ENCODE measurements at places on chromosomes 1 and 21.

GRCh38 chr1:172870901-172871606 is 179.7 kb downstream of the TNFSF18 start:
- DNase-seq = no peak

GRCh38 chr1:99457381-99458165 is 188.3 kb upstream of the PALMD start:
- no peak for DNase-seq

GRCh38 chr21:46077674-46078101 is 20.2 kb upstream of the COL6A2 start:
- no peak for DNase-seq

- DNase-seq = no peak
These were observed 61.4 kb downstream of the CD247 start for GRCh38 chr1:167456926-167457325.

DNA sequence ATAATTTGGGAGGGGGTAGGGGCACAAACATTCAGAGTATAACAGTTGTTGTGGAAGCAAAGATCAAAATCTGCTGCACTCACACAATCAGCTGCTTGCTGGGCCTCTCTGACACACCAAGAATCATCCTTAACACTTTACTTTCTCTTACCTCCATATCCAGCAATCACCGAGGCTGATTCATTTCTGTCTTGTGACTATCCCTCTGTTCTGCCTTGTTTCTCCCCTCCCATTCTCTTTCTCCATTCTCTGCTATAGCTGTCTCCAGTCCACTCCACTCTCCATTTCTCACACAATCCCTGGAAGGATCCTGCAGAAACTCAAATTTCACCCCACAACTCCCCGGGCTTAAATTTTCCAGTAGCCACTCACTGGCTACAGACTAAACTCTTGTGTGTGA is 91.8 kb upstream of the NGF start:
- DNase-seq = no peak

- no peak for DNase-seq
These were observed 523.3 kb upstream of the RGS18 start for GRCh38 chr1:191634801-191635508.

DNA sequence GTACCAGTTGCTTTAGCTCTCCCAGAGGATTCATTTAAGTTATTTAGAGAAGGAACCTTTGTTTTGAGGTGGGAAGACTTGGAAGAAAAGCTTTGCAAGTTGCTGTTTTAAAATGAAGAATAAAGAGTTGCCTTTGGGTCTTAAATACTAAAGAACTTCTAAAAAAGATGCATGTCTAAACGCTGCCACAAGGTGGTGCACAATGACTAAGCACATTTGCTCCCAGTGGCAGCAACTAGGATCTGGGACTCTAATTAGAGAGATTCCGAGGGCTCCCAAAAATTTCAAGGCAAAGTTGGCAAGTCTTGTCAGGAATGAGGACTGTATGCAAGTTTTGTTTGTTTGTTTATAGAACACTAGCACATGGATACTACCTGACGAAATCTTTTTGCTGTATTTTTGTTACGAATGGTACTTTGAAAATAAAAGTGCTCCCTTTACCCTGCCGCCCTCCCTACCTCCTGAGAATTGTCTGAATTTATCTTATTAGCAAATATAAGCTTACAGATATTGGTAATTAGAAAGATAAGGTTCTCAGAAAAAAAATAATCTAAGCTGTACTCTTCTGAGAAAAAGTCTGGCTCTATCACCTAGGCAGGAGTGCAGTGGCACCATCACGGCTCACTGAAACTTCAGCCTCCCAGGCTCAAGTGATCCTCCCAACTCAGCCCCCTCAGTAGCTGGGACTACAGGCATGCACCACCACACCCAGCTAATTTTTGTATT is 121.8 kb downstream of the HFM1 start:
- DNase-seq = no peak

DNA sequence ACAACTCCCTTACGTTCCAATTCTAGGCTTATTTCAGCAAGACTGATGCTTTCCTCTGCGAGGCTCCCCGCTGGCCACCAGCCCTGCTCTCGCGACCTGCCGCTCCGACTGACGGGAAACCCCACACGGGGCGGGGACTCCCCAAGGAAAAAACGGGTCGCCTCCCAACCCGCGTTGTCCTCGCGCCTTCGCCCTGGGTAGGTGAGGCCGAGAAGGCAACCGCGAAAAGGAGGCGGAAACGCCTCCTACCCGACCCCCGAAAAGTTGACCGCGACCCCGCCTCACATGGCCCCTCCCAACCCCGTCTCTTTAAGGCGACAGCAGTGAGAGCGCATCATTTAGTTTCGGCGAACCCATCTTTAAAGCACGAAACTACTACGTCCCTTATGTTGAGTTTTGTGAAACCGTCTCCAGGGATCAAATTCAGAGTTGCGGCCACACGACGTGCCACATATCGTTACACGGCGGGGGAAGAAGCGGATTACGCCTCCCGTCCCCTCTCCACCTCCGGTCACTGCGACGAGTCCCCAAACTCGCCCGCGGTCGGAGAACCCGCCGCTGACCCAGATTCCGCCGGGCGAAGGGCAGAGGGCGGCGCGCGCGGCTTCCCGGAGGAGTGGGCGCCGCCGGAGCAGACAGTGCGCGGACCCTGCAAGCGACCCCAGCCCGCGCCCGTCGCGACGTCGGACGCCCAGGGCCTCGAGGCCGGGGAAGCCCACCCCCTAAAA is 1.2 kb downstream of the ANP32E start:
- DNase-seq = peak; percentile 62

GRCh38 chr1:198018529-198018928 is 101.4 kb downstream of the LHX9 start:
- no peak for DNase-seq

DNA sequence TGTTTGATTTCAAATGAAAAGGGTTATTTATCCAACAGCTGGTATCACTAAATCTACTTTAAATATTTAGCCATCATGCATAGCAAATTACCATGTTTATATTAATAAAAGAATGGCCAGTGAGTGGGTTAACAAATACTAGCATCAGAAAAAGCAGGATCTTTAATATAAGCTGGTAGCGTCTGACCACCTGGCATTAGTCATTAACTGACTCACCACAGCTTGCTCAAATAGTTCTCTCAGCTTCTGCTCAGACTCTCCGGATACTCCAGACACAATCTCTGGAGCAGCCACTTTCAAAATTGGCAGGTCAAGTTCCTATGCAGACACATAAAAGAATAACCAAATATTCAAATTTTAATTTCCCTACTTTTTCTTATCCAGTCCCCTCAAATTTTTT is 29.6 kb downstream of the NVL start:
- DNase-seq = no peak

GRCh38 chr1:197351821-197352440 is 83.9 kb downstream of the CRB1 start:
- no peak for DNase-seq

DNA sequence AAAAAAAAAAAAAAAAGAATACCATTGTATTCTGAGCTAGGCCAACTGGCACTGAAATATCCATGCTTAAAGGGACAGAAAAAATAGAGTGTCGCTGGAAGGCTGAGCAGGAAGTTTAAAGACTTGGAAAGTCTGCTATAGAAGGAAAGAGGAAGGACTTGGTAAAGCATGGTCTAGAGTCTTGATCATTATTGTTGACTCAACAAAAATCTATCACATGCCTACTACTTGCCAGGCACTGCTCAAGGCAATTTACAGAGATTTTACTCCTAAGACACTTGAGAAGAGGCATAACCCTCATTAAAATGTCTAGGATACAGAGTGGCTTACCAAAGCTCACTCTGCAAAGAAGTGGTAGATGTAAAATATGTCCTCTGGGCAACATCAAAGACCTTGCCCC is 324.0 kb upstream of the DAB1 start:
- DNase-seq = no peak

GRCh38 chr1:170806961-170807360 is 128.4 kb upstream of the MROH9 start:
- no peak for DNase-seq

- no peak for DNase-seq
These were observed 87.0 kb downstream of the ACBD6 start for GRCh38 chr1:180415236-180415848.

GRCh38 chr1:232856541-232856940 is 51.3 kb downstream of the MAP10 start:
- DNase-seq = no peak

DNA sequence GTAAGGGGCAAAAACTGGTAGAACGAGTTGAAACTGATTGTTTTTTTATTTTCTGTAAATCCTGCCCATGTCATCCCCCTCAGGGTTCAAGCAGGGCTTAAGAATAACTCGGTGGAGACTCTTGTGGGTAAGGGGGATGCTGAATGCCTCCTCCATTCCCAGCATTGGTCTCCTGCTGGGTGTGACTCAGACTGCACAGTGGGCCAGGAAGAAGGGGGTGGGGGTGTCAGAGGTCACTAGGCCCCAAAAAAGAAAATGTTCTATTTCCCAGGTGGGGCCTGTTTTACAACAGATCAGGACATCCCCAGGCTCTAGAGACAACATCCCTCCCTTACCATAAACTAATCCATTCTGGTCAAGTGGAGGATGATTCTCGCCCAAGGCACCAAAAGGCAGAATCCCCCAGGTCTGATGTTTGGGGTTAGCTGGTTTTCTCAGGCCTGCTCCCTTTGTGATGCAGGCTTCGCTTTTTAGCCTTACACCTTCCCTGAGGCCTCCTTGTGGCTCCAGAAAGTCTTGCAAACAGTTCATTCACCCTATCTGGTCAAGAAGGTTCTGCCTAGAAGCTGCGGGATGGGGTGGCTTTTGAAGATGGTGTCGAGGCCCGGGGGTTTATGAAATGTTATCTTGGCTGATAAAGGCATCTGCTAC is 10.7 kb upstream of the GRHL3 start:
- DNase-seq = no peak

DNA sequence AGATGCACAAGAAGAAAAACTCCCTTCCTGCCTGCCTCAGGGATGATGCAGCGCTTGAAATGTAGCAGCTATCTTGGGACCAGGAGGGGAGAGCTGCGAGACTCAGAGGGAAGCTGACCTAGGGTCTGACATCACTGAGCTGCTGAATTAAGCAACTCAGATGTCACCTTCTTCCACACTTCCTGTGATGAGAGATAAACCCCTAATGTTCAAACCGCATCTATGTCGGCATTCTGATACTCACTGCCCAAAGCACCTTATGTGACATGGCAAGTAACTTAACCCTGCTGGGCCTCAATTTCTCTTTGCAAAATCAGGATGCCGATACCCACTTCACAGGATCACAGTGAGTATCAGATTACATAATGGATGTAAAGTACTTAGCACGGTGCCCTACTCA is 9.1 kb upstream of the AK2 start:
- DNase-seq = no peak

DNA sequence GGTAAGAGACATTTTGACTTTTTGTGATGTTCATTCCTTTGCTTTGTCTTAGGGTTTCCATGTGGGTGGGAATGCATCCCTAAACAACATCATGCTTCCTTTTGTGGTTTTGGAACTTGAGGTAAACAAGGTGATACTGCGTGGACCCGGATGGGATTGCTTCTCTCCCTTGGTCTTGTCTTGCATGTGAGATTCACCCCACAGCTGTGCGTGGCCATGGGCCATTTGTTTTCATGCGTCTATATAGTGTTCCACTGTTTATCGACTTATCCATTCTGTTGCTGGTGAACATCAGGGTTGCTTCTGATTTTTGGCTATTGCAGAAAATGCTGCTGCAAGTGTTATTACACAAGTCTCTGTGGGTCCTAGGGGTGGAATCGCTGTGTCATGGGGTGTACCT is 21.1 kb downstream of the CRYAA start:
- no peak for DNase-seq

DNA sequence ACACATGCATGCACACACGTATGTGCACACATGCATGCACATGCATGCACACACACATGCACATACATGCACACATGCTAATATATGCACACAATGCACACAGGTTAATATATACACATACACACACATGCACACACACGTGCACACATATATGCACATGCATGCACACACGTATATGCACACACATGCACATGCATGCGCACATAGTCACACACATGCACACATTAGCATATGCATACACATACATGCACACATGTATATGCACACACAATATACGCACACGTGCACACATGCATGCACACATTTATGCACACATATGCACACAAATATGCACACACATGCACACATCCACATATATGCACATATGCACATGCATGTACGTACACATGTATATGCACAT is 506.8 kb downstream of the MATN1 start:
- DNase-seq = no peak

DNA sequence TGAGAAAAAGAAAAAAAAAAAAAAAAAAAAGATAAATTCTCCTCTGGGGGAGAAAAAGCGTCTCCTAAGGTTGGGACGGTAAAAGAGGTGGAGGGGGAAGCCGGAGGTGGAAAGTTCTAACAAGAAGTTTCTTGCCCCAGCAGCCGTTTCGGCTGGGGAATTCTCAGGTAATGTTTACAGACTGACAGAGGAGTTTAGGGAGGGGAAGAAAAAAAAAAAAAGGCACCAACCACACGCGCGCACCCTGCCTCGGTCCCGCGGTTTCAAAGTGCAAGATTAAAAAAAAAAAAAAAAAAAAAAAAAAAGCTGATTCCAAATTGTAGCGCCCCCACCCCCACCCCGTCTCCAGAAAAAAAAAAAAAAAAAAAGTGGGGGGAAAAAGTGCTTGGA is 504 bp downstream of the DHRS3 start:
- no peak for DNase-seq

- DNase-seq = no peak
These were observed 3.4 kb downstream of the ZNF326 start for GRCh38 chr1:89998306-89998705.

GRCh38 chr1:40344597-40344996 is 27.5 kb upstream of the COL9A2 start:
- no peak for DNase-seq

DNA sequence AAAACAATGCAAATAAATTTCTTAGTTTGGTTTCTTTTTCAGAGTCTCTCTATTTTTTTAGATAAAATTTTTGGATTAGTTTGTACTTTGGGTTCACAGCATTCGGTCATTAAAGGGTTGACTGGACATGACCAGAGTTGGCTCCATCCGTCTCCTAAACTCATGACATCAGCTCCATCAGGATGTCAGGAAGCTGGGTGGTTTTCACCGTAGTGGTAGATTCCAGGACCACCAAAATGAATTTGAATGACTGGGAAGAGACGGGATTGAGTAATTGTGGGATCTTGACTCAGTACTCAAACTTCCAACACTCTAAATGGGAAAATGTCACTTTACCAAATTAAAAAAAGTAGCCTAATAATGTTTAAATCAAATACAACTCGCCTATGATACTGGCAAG is 279.2 kb upstream of the DUSP10 start:
- DNase-seq = no peak

GRCh38 chr1:231844986-231845502 is 218.5 kb downstream of the DISC1 start:
- DNase-seq = no peak

DNA sequence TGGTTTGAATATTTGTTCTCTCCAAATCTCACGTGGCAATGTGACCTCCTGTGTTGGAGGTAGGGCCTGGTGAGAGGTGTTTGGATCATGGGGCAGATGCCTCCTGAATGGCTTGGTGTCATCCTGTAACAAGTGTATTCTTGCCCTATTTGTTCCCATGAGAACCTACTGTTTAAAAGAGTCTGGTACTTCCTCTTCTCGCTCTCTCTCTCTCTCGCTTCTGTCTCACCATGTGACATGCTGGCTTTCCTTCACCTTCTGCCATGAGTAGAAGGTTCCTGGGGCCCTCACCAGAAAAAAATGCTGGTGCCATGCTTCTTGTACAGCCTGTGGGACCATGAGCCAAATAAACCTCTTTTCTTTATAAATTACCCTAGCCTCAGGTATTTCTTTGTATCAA is 8.4 kb upstream of the PAXBP1 start:
- DNase-seq = no peak
